Panc1 (cell line): ENCODE measurements at places on chromosomes 6 and 20. TPM values are rescaled to one million over a fixed set of nuclear protein-coding genes. Genes with fewer than 3 reads are reported as not detected.

GRCh38 chr6:15776458-15776980 is 113.7 kb upstream of the DTNBP1 start:
- no peaks in the 10 kb centered on the region for H3K36me3 ChIP-seq
- H3K4me3 ChIP-seq = no peak overlapping the region
- no peak for DNase-seq
- no peak overlapping the region for H3K27ac ChIP-seq
- H3K27me3 ChIP-seq = peaks cover 7% of the 10 kb centered on the region

GRCh38 chr6:38143191-38144150 is 323.9 kb downstream of the ZFAND3 start:
- no peak for DNase-seq
- no peaks in the 10 kb centered on the region for H3K4me1 ChIP-seq
- H3K27me3 ChIP-seq = no peaks in the 10 kb centered on the region

DNA sequence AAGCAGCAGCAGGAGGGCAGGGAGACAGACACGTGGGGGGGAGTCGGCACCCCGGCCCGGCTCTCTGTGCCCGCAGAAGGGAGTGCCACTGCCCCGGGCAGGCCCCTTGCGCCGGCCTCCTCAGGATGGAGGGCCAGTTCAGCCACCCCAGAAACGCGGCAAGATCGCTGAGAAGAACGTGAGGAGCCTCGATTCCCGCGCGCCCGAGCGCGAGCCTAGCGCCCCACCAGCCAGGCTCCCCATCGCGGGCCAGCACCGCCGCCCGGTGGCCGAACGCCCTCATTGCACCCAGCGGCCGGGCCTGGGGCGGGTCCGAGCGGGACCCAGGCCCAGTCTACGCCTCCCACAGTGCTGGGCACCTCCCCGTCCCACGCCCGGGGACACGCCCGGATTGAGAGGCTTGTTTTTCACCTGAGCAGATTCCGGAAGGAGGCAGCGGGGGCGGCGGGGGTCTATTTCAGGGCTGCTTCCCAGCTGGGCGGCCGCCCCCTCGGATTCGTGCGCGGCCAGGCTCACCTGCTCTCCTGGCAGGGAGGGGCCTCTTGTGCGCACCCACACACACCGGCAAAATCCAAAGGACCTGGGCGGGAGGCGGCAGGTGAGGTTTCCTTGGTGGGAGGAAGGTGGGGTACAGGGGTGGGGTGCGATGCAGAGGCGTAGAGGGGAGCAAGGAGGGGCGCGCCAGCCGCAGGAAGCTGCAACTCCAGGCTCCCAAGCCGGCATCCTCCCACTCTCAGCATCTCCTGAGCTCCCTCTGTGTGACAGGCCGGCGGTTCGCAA is 9.0 kb upstream of the GRM4 start:
- no peak overlapping the region for H3K27ac ChIP-seq
- H3K27me3 ChIP-seq = no peaks in the 10 kb centered on the region
- peak overlapping the region; percentile 19 for H3K4me3 ChIP-seq
- no peak for DNase-seq
- no peaks in the 10 kb centered on the region for H3K4me1 ChIP-seq
- no peaks in the 10 kb centered on the region for H3K36me3 ChIP-seq

GRCh38 chr6:126721581-126722160 is 381.8 kb downstream of the CENPW start:
- H3K27ac ChIP-seq = no peak overlapping the region
- no peaks in the 10 kb centered on the region for H3K27me3 ChIP-seq
- H3K4me1 ChIP-seq = no peaks in the 10 kb centered on the region
- DNase-seq = peak; percentile 32
- no peaks in the 10 kb centered on the region for H3K36me3 ChIP-seq

Gene PGC
- total RNA-seq = 0.18 TPM

Gene TRIM31
- not detected for total RNA-seq

- no peak for DNase-seq
- peaks cover 13% of the 10 kb centered on the region for H3K36me3 ChIP-seq
Measured at GRCh38 chr6:158764926-158765325, 54.2 kb downstream of the EZR start.

DNA sequence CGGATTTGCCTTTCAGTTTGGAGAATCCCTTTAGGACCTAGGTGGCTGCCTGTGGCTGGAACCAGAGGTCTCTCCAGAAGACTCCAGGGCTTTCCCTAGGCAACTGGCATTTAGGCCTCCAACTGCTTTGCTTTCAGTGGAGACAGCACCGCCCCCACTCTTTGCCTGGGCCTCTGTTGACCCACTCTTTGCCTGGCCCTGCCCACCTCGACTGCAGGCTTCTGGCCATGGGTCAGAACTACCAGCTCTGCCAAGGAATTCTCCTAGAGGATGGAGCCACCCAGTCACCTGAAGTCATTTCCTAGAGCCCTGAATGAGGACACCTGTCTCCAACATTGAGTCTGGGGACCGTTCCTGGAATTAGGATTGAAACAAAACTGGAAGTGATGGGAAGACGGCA is 439.0 kb upstream of the CDH4 start:
- no peak overlapping the region for H3K4me3 ChIP-seq
- no peaks in the 10 kb centered on the region for H3K27me3 ChIP-seq
- H3K4me1 ChIP-seq = no peaks in the 10 kb centered on the region
- H3K36me3 ChIP-seq = no peaks in the 10 kb centered on the region
- no peak overlapping the region for H3K27ac ChIP-seq

- peak overlapping the region; percentile 70 for H3K27ac ChIP-seq
- no peaks in the 10 kb centered on the region for H3K36me3 ChIP-seq
- H3K27me3 ChIP-seq = no peaks in the 10 kb centered on the region
- no peak for DNase-seq
- peaks cover 64% of the 10 kb centered on the region for H3K4me1 ChIP-seq
Measured at GRCh38 chr6:56866917-56867522, 87.9 kb upstream of the BEND6 start.

DNA sequence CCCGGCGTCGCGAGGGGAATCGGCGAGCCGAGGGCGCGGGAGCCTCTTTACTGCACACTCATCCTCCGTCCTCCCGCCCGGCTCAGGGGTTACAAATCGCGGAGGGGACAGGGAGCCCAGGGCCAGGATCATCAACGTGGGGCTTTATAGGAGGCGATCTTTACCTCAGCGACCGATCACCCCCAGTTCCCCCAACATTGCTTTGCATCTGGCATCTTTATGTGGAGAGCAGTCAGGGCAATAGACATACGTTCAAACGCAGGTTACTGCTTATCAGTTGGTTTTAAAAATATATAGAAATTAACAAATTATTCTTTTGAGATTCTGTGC is 634 bp downstream of the HSF2 start:
- H3K4me3 ChIP-seq = peak overlapping the region; percentile 96
- peak overlapping the region; percentile 87 for H3K27ac ChIP-seq
- H3K36me3 ChIP-seq = no peaks in the 10 kb centered on the region; the same call in 1 of the 2 replicates
- H3K4me1 ChIP-seq = peaks cover 18% of the 10 kb centered on the region
- DNase-seq = no peak

Gene C6orf118
- total RNA-seq = not detected
